ENCODE measurements at places on chromosomes 4 and X.

DNA sequence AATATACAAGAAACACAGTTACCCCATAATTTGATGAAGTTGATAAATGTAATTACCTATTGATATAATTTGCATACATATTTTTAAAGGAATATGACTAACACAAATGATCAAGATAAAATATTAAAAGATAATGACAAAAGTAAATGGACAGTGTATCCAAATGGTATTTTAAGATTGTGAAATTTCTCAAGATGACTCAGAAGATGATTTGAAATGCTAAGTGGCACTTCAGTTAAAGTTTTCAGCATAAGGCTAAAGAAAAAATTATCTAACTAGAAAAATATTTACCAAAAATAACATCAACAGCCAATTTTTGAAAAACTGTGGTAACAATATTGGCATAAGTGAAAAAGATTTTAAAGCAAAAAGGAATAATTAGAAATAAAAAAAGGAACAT, 248.4 kb upstream of the NDST4 start:
- no peak for DNase-seq

DNA sequence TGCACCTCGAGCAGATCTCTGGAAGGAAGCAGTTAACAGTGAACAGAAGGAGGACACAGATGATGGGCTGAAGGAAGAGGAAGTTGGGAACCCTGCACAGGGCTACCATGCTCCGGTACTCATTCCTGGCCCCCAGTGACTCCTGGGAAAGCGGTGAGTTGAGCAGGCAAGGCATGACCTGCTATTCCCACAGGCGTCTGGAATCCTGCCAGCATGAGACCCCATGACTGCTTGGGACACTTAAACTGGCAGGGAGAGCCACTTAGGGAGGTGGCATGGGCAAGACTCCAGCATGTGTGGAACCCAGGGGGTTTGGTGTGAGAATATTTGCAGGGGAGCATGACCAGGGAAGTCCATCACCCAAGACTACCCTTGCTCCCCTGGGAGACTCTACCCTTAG, 1056.4 kb upstream of the POU3F4 start:
- DNase-seq = no peak

- no peak for DNase-seq
Observed at GRCh38 chr4:156237231-156237630, 283.6 kb upstream of the CTSO start.

GRCh38 chr4:1022739-1023066, 11.3 kb downstream of the FGFRL1 start:
- DNase-seq = no peak

GRCh38 chrX:63751481-63751880, 33.5 kb downstream of the ARHGEF9 start:
- no peak for DNase-seq

- DNase-seq = no peak
Observed at GRCh38 chr4:163110442-163110841, 56.2 kb downstream of the NAF1 start.

GRCh38 chrX:118254611-118255010, 91.3 kb upstream of the WDR44 start:
- DNase-seq = peak; percentile 2

- no peak for DNase-seq
Observed at GRCh38 chrX:51496501-51497291, at the start of gene NUDT11. TSS of gene NUDT11 (minus strand) at chrX:51496592. CDS start at chrX:51496444, 148 bp downstream.

Data from effector CD8-positive, alpha-beta T cell (primary cell).